ENCODE measurements at places on chromosomes 3 and 15.

GRCh38 chr3:73259856-73260255 is 198.4 kb downstream of the EBLN2 start:
- DNase-seq: no peak

DNA sequence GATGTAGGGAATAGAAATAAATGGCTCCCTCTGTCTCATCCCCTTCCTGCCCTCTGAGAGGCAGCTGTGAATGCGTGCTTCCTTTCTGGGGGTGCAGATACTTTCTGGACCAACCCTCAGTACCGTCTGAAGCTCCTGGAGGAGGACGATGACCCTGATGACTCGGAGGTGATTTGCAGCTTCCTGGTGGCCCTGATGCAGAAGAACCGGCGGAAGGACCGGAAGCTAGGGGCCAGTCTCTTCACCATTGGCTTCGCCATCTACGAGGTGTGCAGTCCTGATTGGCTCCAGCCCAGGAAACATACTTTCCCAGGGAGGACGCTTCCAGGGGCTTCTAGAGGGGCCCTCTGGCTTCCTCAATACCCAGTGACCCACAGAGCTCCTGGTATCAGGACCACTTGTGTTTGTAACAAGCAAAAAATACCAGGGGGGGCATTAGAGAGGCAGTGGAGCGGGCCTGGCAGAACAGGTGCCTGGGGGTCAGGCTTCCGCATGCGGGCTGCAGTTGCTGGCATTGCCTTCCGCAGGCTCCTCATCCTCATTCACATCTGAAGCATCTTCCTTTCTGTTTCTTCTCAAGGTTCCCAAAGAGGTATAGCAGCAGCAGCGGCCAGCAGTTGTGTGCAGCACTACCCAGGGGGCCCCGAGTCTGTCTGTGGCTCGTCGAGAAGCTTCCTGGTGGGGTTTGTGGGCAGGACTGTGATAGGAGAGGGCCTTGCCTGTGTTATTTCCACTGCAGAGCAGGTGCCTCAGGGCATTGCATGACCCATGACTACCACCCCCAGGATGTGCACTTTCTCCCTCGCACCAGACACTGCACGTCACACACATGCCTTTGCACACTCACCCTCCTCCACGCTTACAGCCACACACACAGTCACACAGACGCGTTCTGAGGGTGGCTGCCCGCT is 42.5 kb downstream of the CAPN3 start:
- no peak for DNase-seq

- DNase-seq: no peak
Observed at GRCh38 chr3:167653760-167654159, at the start of gene WDR49. Gene WDR49 (minus strand): TSS chr3:167653942. CDS start chr3:167653425, 517 bp downstream.

GRCh38 chr3:146164971-146165769 is 4.2 kb upstream of the PLOD2 start:
- DNase-seq: no peak

GRCh38 chr15:75410196-75410595 is 41.3 kb downstream of the SIN3A start:
- no peak for DNase-seq

- no peak for DNase-seq
Observed at GRCh38 chr15:100651253-100651652, 48.9 kb downstream of the ASB7 start.

GRCh38 chr3:42820746-42821051 is 11.5 kb downstream of the ACKR2 start:
- no peak for DNase-seq

DNA sequence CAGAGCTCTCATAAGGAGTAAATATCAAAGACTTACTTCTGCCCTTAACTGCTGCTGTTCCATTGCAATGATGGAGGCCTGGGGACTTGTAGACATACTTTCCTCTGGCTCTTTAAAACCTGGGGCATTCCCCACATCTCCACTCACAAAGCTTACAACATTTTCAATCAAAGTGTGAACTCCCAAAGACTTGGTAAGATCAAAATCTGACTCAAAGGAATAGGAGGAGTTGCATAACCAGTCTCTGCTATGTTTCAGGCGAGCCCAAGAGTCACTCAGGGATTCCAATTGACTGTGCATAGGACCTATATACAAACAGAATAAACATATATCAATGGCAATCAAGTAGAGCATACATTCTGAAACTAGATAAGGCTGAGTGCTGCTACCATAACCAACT is 101.5 kb downstream of the FBXL22 start:
- DNase-seq: no peak

- DNase-seq: no peak
Observed at GRCh38 chr3:153173758-153174516, 11.9 kb downstream of the RAP2B start.

DNA sequence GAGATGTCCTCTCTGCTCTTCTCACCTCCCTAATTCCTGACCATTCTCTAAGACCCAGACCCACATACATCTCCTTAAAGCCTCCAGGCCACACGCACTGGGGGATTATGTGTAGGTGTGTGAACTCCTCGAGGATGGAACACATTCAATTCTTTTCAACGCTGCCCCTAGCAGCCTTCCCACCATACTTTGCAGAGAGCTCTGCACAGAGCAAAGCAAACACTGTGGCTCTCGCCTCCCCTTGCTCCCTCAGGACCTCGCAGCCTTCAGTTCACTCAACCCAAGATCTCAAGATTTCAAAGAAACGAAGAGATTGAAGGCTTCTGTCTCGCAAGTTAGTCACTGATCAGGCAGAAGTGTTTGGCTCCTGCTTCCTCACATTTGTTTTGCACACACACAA is 6.0 kb downstream of the ACTC1 start:
- no peak for DNase-seq

- DNase-seq: no peak
Observed at GRCh38 chr15:59352189-59352588, 20.5 kb downstream of the MYO1E start.

DNA sequence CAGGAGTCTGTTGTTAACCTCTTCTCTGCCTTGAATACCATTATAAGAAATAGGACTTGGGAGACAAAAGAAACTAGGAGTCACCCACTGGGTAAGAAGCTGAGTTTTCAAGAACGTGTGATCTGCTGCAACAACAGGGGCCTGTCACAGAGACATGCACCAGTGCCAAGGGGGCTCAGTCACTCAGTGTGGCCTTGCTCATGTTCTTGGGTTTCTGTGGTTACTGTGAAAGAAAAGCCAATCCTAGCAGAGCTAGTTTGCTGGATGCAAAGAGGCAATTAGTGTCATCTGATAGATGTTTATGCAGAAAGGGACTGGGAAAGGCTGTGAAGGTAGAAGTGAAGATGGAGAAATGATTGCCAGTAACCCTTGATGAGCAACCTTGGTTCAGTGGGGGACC is 126.3 kb downstream of the IQCH start:
- DNase-seq: no peak

DNA sequence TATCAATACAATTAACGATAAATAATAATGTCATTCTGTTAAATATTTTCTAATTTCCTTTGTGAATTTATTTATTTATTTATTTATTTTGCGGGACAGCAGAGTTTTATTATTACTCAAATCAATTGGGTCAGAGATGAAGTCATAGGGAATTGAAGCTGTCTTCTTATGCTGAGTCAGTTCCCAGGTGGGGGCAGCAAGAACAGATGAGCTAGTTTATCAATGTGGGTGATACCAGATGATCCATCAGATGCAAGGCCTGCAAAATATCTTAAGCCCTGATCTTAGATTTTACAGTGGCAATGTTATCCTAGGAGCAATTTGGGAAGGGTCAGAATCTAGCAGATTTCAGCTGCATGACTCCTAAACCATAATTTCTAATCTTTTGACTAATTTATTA is 1050.3 kb downstream of the OTOL1 start:
- DNase-seq: no peak

DNA sequence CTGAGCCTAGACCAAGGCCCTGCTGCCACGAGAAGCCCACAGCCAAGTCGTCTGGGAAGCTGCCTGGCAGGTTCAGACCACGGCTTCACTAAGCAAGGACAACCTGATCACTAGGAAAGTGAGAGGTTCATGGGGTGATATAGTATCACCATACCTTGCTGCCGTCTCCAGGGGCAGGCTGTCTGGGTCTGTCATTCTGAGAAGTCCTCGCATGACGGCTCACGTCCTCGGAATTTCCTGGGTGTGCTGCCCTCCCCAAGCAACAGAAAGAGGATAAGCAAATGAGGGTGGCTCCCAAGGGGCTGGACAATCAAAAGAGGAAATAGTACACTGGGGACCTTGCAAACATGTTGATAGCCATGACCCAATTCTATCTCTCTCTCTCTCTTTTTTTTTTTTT is 207.4 kb upstream of the IGF1R start:
- no peak for DNase-seq

GRCh38 chr3:62566022-62566557 is 192.7 kb upstream of the FEZF2 start:
- DNase-seq: no peak

DNA sequence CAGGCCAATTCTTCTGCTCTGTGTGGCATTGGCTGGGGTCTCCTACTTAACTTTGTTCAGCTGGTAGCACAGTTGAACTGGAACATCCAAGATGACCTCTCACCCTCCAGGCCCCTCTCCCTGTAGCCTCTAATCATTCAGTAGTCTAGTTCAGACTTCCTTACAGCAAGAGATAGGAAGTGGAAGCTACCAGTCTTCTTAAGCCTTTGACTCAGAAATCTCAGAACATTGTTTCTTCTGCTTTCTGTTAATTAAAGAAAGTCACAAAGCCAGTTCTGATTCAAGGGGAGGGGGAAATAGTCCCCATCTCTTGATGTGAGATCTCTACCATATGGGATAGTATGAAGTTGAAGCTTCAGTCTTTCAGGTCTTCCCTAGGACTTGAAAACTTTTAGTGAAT is 18.8 kb upstream of the SACM1L start:
- no peak for DNase-seq

Data from stimulated activated CD8-positive, alpha-beta memory T cell treated with anti-CD3 and anti-CD28 coated beads, Interleukin-15, amount 100 ng/mL, for 1 hour (primary cell).